ENCODE measurements at places on chromosomes 12 and 14.

- no peak for DNase-seq
Observed at GRCh38 chr14:86774916-86775315, 1218.1 kb downstream of the GALC start.

GRCh38 chr12:19915392-19916195 is 452.7 kb upstream of the PDE3A start:
- no peak for DNase-seq

DNA sequence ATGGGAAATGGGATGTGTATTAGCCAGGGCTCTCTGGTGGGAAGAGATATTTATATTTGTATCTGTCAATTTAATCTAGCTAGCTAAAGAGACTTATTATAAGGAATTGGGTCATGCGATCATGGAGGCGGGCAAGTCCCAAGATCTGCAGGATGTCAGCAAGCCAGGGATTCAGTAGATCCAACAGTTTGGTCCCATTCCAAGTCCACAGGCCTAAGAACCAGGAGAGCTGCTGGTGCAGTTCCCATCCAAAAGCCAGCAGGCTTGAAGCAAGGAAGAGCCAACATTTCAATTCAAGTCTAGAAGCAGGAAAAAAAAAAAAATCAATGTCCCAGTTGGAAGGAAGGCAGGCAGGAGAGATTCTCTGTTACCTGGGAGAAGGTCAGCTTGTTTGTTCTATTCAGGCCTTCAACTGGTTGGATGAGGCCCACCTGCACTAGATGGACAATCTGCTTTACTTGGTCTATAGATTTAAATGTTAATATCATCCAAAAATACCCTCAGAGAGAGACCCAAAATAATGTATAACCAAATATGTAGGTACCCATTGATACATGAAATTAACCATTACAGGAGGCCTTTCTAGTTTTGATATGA is 60.7 kb upstream of the BCAT1 start:
- no peak for DNase-seq

DNA sequence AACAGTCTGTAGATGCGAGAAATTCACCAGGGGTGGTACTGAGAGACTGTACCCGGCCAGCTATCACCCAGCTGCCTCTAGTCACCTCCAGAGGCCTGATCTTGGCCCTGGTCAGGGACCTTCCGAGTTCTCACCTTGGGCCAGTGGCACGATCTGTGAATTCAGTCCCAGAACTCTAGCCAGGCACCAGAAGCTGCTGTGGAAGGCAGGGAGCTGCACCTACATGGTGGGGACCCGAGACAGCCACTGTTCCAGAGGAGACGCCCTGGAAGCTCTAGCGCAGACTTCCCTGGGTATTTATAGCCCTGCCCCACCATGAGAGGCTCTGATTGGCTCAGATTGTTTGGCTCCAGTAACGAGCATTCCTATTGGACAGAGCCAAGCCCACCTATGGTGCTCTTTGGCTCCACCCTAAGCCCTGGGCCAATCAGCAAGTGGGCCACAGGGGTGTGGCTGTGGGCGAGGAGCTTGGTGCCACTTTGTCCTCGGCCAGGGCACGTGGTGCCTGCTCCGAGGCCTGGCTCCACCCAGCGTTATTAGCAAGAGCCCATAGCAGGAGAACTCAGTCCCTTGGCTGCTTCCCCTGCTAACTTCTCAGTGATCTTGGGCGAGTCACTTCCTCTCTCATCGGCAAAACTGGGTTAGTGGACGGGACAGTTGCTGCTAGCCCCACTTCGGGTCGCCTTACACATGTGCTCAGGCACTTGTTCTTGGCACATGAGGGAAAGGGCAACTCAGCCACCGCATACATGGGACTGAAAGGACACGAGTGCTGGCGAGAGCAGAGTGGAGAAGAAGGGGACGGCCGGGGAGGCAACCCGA is 89.0 kb upstream of the BCL11B start:
- DNase-seq = no peak

DNA sequence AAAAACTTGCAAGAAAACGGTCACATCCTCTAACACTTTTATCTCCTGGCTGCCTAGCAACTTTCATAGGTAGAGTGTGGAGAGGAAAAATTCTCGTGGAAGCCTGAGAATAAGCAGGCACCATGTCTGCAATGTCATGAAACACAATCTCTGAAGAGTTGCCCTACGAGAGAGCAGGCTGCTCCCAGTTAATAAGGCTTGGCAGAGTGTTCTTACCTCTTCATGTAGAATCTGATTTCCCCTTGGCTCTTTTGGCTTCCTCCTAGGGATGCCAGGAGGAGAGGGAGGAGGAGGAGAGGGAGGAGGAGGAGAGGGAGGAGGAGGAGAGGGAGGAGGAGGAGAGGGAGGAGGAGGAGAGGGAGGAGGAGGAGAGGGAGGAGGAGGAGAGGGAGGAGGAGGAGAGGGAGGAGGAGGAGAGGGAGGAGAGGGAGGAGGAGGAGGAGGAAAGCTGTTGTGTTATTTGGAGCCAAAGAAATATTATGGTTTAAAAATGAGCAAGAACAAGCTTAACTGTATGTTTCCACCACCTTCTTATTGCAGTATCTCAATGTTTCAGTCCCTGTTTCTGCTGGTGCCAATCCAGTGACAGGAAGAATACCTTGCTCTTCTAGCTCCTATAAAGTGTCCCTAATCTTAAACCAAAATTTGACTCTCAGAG is 52.9 kb downstream of the EGLN3 start:
- DNase-seq = no peak

GRCh38 chr12:110862329-110862728 is 15.5 kb downstream of the CCDC63 start:
- DNase-seq = no peak
